Activated naive CD4-positive, alpha-beta T cell treated with Interleukin-2 at 50 U/mL for 16 hours (primary cell): ENCODE measurements at places on chromosomes 2 and 18.

DNA sequence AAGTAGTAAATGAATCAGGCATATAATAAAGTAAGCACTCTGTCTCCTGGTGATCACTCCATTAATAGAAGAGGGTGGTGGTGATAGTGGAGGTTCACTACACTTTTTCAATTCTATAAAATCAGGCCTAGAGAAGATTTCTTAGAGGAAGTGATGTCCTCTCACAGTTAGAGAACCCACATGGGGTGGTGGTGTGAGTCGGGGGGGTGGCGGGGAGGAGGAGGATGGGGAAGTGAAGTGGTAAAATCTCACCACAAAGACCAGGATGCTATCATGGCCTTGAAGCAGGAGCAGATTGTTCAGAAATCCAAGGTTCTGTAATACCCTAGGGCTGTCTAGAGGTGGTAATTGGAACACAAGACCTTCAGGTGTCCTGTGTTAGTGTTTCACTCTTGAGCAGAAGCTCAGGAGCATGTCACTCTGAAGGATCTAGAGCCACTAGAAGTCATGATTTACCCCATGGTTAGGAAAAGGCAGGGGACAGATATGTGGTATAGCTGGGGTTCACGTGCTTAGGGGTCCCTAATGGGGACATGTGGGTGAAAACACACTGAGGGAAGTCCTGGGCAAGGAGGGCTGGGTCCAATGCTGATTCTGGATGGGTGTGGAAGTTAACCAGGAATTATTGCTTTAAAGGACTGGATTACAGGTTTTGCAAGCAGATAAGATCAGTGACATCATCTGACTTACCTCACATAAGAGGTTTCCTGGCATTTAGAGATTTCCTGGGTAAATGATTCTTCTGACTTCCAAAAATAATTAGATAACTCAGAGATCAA is 31.0 kb downstream of the RNF125 start:
- peak; percentile 30 for DNase-seq

- DNase-seq: no peak
Measured at GRCh38 chr2:148906124-148906523, 31.1 kb downstream of the KIF5C start.

DNA sequence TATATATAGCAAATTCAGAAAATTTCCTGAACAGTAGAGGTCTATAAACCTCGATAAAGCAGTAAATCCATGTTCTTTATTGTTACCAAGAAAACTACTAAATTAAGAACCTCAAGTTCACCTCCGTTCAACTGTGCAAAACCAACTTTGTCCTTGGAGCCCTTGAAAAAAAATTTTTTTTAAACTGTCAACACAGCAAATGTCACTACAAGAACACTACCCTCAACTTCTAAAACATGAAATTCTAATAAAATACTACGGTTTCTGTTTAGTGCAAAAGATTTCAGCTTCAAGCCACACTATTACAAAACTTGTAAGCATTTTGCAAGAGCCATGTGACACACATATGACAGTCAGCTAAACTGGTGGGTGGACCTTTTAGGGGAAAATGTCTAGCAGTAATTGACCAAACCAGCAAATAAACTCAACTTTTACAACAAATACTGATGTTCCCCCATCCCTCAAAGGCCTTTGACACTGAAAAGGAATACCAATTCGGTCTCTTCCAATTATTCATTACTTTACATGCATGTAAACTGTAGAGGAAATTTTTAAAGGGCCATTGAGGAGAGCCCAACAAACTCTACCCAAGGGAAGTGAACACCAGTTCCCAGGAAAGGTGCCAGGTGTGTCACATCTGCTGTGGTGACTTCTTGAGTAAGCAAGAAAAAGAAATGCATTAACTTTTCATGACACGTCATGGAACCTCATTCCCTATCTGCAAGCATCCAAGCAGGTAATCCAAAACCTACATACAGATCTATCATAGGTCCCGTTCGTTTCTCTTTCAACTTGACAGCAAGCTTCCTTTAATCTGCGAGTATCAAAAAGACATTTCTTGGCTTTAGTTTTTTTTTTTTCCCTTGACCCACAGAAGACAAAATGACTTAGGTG is 1.4 kb downstream of the RAB1A start:
- DNase-seq: no peak

- DNase-seq: no peak
Measured at GRCh38 chr2:234739061-234739460, 212.8 kb upstream of the SH3BP4 start.

- no peak for DNase-seq
Measured at GRCh38 chr2:238420442-238420841, 6.3 kb upstream of the ASB1 start.

- no peak for DNase-seq
Measured at GRCh38 chr2:61074100-61074499, 8.4 kb downstream of the SANBR start.

GRCh38 chr2:109260886-109261700 is 132.1 kb downstream of the SH3RF3 start:
- DNase-seq: no peak

DNA sequence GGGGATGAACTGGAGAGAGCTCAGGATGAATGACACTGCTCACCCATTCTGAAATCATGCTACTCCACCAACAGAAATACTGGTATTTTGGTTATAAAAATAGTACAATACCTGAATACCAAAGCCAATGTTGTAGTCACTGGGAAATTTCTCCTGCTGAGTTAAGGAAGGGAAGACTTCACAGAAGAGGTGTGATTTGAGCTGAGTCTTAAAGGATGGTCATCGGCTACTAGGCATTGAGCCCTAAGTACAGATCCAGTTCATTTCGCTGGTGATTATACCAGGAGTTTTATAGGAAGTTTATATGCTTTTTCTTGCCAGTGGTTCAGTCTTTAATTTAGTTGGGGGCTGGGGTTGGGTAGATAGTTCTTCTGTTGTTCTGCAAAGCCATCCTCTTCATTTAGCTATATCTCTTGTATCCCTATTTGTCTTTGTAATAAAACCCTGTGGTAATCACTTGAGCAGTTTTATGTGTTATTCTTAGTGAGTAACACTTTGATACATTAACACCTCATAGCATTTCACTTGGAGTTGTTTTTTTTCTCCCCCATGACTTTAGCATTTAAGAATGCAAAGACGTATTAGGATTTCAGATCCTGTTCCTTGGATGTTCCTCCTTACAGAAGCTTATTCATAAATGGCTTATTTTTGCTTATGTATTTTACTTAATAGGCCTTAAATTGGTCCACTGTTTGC is 239.9 kb upstream of the FOSL2 start:
- DNase-seq: no peak

GRCh38 chr2:160169988-160170387 is 30.1 kb downstream of the ITGB6 start:
- DNase-seq: no peak

GRCh38 chr18:76486574-76486973 is 8.5 kb downstream of the ZNF516 start:
- no peak for DNase-seq

DNA sequence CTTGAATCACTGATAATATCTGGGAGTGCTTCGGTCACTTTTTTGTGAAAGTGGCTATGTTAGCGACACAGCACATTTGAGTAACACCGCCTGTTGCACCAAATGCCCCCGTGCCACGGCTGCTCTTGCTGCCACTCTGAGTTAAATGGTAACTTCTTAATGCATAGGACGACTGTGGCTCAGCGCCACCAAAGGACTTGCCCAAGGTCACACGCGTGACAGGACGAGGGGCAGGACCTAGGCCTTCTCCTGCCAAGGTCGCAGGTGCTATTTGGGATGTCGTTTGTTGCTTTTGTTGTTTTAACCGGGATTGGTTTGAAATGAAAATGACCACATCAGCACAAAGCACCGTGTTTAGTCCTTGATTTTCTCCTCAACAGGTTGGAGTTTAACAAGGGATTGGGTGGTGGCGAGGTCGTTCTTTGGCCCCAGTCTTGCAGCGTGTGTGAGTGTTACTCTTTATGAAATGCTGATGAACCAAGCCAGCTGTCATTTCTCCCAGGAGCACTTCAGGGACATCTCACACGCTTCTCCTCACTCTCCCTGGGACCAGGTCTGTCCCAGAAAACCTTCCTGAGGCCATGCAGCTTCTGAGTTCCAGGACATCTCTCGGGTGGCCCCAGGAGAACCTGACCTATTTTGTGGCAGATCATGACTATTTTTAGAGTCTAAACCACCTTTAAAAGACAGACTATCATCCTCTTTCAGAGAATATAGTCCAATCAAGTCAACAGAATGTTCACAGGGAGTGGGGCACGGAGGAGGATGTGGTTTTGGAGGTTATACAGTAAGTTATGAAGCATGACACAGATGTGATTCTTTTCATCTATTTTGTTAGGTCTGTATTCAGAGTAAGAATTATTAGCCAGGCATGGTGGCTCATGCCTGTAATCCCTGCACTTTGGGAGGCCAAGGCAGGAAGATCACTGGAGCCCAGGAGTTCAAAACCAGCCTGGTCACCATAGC is 49.9 kb downstream of the MTCL1 start:
- peak; percentile 40 for DNase-seq
